ENCODE measurements at places on chromosomes 16 and 17.

- DNase-seq, result no peak
Observed at GRCh38 chr17:56532926-56533325, 60.6 kb upstream of the NOG start.

DNA sequence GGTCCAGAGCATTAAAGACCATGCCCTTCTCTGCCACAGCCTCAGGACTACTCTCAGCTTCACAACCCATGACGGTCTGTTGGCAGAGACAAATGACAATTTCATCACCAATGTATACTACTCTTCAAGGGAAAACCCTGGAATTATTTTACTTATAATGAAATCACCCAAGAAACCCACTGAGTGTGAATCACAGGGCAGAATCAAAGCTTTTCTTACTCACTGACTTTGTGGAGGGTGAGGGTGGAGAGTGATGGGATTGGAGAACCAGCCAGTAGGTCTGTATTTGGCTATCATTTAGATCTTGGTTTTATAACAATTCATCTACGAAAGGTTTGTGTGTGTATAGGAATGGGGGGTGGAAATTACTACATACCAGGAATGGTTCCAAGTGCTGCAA is 442.6 kb downstream of the SHISA9 start:
- DNase-seq, result no peak

DNA sequence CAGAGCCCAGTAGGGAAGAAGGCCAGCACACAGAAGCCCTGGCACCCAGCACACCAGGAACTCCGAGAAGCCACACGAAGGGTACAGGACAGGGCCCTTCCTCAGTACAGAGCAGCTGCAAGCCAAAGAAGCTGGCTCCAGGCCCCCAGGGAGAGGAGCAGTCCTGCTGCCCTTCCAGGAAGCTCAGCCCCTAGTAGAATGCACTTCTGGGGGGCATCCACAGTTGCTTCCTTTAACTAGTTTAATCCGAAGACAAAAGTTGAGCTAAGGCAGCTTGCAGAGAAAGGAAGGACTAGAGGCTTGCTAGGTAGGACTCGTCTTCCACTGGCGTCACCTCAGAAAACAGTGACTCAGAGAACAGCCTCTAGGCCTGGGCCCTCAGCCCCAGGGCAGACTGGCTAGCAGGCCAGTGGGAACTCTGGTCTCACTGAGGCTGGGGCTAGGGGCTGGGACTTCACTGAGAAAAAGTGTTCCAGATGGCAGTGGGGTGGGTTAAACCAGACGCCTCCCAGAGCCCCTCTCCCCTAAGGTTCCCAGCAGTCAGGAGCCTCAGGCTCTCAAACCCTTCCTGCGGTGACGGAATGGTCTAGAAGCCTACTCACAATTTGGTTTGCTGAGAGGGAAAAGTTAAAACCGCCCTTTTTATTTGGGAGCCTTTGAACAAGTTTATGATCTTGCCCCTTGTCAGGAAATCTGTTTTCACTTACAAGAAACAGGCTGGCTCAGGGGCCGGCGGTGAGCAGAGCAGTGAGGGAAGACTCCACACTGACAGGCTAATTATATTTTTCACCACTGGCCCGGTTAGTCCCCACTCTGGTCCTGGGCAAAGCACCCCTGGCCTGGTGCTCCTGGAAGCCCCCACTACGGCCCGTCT is 41.4 kb downstream of the ACTG1 start:
- no peak for DNase-seq

GRCh38 chr17:50547736-50548083 is 736 bp downstream of the SPATA20 start:
- no peak for DNase-seq

DNA sequence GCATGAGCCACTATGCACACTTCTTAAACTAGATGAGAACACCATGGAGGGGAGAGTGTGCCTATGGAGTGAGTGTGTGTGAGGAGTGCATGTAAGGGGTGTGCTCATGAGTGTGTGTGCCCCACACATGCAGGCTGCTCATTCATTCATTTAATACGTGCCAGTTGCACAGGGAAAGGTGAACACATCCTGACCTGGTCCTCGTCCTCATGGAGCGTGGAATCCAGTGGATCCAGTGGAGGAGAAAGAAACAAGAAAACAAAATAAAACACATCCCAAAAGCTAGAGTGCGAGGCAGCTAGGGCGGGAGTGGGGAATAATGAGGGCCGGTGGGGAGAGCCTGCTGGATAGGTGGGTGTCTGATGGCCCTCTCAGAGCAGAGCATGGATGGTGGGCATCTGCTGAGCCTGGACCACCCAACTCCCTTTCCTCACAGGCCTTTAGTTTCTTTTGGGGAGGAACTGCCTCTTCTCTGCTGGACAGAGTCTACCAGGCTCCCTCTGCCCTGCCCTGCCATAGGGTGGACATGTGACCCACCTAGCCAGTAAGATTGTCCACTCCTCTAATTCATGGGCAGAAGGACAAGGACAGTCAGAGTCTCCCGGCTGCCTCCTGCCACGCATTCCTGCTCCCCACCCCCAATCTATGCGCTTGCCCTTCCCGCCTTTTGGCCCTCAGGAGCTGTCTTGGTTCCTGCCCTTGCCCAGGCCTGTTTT is 204.3 kb downstream of the RAB11FIP4 start:
- DNase-seq, result no peak

All from activated naive CD4-positive, alpha-beta T cell treated with Interleukin-2 at 50 U/mL for 16 hours (primary cell).